NCI-H1417 (cell line): ENCODE measurements at places on chromosomes 6 and 20.

GRCh38 chr6:122825163-122825562 lies 36.1 kb downstream of the SMPDL3A start:
- peak; percentile 24 for DNase-seq

DNA sequence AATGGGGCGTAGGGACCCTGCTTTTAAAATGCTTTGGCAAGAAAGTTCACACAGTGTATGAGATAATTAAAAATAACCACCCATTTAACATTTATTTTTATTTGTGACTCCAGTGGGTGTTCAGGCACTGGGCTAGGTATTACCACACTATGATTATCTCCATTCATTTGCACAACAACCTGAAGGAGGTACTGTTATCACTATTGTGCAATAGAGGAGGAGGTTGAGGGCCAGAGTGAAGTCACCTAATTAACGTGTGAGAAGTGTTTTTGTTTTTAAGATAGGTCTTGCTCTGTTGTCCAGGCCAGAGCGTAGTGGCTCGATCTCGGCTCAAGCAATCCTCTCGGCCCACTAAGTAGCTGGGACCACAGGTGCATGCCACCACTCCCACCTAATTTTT lies 29.2 kb downstream of the MAK start:
- no peak for DNase-seq

GRCh38 chr20:62924442-62925075 lies 1.7 kb downstream of the DIDO1 start:
- peak; percentile 23 for DNase-seq

DNA sequence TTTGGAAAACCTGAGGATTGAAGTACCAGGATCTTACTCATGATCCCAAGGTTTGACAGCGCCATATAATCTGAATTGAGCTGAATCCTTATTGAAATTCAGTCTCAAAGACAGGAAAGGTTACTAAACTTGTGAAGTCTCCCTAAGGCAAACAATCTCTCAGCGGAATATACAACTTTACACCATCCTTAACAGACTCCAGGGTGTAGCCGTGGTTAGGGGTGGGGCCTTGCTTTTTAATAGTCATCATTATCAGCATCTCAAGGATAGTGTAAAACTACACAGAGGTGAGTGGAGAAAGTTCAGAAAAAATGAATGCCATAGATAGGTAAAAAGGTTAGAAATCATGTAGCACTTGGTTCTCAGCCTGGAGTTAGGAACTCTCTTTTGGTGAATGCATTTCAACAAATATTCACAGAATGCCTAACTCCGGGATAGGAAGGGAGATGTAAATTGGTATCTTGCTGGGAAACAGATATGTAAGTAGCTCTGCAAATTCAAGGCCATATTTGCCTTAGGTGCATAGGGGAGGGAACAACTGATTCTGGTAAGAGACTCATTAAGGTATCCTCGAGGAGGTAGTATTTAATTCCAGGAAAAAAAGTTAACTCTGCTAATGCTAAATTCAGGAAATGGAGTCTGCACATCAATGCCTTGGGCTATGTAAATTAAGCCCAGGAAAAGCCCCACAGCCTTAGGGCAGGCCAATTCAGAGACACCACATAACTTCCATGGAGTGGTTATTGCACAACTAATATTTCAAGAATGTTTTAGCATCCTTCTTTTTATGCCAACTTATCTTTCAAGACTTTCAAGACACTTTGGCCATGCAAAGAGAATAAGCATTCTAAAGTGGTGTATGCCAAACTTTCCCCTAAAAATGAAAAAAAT lies 61.6 kb downstream of the SNAP25 start:
- DNase-seq = no peak

- DNase-seq = peak; percentile 89
Observed at GRCh38 chr6:46882645-46883044, 39.1 kb downstream of the ADGRF5 start.

- no peak for DNase-seq
Observed at GRCh38 chr20:41664584-41664983, 46.4 kb upstream of the CHD6 start.

GRCh38 chr20:34709831-34710567 lies 5.9 kb downstream of the TP53INP2 start:
- DNase-seq = peak; percentile 74

- DNase-seq = peak; percentile 69
Observed at GRCh38 chr6:10837622-10837994, 731 bp downstream of the MAK start.

GRCh38 chr6:116476002-116476678 lies 15.0 kb downstream of the CALHM6 start:
- no peak for DNase-seq

DNA sequence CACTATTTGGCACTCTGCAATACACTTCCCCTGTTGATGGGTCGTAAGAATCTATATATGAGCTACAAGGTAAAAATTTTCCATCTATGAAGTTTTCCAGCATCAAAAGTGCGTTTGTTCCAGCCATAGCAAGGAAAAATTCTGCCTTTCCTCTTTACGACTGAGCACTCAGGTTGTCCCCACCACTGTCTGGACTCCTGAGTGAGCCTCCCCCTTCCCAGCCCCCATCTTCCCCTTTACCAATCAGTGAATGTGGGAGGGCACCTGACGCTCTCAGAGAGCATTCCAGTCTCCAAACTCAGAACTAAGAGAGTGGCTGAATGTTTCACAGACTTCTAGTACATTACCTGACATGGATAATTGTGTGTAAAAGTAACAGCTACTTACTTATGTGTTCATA lies at the start of gene ALDH8A1:
Gene ALDH8A1 (minus strand): TSS at position 175 of the 400 bp plus-strand sequence. CDS start 48 bp downstream, at position 127.
- DNase-seq = no peak

DNA sequence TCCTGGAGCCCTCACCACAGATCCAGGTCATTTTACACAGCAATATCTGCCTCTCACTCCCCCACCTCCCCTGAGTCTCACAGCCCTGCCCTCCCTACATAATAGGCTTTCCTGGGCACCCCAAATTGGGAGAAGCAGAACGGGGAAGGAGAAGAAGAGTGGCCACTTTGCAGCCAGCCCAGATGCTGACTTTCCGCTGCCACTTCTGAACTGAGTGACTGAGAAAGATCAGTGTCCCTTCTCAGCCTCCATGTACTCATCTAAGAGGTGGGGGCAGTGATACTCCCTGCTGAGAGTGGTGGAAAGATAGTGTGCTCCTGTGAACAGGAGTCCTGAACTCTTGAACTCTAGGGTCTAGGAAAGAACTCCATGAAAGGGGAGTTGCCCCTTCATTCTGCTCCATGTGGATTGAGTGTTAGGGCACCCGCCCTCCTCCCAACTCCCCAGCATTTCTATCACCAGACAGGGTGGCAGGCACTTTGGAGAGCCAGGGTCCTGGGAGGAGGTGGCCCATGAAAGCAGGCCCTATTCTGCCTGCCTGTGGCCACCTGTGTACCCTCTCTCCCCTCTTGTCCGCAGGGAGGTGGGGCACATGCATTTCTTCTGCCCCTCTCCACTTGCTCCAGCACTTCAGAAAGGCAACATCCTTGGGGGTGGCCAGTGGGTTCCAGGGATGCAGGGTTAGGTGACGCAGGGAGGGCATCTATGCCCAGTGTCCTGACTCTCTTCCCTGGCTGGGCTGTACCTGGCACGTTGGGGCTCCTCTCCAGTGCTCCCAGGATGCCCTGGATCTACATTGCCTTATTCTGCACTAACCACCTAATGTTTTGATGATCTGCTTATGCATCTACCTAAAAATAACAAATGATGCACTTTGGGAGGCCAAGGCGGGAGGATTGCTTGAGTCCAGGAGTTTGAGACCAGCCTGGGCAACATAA lies 38.3 kb upstream of the MRPS18A start:
- DNase-seq = no peak

DNA sequence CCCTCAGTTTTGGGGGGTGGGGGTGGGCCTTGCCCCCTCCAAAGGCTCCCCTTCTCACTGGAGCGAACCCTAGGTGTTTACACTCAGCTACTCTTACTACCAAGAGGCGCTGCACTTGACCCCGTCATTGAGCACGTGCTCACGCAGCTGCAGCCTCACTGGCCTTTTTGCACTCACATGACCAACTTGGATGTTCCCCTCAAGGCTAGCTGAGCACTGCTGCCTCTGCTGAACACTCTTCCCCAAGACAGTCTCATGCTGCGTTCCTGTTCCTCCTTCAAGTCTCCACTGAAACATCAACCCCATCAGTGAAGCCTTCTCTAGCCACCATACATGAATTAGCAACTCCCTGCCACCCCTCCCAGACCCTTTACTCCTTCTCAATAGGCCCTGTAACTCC lies 4.0 kb downstream of the SOD2 start:
- DNase-seq = no peak

DNA sequence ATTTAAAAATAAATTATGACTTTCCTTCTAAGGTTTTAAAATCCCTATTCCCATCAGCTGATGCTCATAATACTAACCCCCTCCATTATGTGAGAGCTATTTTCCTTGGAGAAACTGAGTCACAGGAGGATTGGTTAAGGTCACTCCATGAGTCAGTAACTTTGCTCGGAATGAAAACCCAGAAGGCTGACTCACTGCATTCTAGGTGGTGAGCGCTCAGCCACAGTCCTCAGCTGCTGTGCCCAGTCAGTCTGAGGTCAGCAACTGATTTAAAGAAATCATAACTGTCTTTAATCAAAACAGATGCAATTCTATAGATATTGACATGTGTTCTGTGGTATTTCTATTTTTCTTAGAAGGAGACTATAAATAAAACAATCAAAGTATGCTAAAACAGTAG lies 359.2 kb downstream of the GJA1 start:
- DNase-seq = no peak

DNA sequence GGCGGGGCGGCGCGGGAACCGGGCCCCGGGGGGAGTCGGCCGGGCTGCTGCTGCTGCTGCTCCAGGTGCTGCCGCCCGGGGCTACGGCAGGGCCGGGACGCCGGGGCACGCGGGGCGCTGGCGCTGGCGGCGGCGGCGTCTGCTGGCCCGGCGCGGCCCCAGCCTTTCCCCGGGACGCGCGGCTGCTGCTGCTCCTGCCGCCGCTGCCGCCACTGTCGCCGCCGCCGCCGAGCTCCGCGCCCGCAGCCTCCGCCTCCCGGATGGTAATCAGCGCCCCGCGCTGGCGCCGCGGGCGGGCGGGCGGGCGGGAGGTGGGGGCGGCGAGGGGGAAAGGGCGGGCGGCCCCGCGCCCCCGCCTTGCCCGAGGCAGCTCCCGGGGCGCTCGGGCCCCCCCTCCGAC lies 306 bp downstream of the EBF4 start:
- peak; percentile 68 for DNase-seq

GRCh38 chr6:71721642-71722041 lies 164.7 kb upstream of the RIMS1 start:
- peak; percentile 36 for DNase-seq

DNA sequence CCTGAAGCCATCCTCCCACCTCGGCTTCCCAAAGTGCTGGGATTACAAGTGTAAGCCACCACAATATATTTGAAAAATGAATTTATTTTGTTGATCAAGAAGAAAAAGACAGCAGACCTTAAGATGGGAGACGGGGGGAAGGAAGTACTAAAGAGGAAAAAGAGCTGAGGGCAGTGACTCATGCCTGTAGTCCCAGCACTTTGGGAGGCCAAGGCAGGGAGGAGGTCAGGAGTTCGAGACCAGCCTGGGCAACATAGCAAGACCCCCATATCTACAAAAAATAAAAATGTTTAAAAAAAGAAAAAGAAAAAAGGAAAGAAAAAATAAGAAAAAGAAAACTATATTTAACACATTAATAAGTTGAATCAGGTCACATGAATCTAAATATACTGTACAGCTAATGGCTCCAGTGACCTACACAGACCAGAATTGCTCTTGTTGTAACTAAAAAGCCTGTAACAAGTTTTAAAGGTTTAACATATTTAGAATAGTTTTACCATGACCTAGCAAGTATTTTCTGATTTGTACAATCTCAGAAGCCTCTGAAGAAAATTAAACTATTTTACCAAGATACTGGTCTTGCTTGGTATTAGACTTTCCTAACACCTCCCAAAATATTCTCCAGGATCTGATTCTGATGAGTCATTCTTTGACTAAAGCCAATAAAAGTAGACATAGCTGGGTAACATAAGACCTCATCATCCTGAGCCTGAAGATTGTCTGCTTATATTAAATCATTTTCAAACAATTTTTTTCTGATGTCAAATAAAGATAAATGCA lies 4.3 kb upstream of the AKIRIN2 start:
- DNase-seq = no peak

DNA sequence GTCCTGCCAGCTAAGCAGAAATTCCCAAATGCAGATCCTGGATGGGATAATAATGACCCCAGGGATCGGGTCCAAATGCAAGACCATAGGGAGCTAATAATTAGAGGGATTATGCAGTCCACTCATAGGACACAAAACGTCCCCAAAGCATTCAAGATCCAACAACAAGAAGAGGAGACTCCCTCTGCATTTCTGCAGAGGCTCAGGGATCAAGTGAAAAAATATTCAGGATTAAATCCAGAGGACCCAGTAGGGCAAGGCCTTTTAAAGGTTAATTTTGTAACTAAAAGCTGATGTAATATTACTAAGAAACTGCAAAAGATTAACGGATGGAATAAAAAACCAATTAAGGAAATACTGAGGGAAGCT lies 22.2 kb downstream of the HLA-A start:
- DNase-seq = peak; percentile 54

DNA sequence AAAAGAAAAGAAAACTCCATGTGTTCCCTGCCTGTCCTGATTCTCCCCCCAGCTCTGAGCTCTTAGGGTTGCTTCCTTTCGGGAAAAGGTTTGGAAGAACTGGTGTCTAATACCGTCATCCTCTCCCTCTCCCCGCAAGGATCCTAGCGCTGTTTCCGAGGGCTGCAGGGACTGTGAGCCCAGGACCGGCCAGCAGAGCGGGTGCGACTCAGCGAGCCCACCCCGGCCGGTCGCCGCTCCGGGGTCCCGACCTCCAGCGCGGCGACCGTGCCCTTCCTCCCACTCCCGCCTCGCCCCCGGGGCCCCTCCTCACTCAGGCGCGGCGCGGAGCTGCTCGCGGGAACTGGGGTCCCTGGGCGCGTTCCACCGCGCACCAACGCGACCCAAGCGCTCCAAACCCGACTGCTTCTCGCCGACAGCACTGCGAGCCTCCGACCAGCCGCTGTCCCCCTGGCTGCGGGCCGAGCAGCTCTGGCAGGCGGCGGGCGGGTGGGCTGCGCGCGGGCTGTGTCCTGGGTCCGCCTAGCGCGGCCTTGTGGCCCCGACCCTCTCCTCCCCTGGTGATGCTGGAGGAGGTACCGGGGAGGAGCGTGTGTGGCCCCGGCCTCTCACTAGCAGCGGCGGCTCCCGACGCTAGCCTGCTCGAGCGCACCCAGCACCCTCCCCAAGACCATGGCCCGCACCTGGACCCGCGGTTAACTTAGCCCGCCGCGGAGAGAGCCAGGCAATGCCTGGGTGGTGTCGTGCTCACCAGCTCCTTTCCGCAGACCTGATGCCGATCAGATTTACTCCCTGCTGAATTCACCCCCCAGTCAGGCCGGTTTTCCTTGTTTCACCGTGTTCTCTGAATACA lies at the start of gene PLA2G7:
Gene PLA2G7 (minus strand): TSS at position 509 of the 853 bp plus-strand sequence. CDS start 12,484 bp downstream, outside the sequence.
- DNase-seq = peak; percentile 76

GRCh38 chr6:138682704-138683527 lies 90.7 kb upstream of the CCDC28A start:
- DNase-seq = no peak

GRCh38 chr6:121055572-121056163 lies 278.6 kb downstream of the TBC1D32 start:
- peak; percentile 75 for DNase-seq

- no peak for DNase-seq
Observed at GRCh38 chr6:119895626-119896025, 546.1 kb upstream of the MAN1A1 start.
